ENCODE measurements at places on chromosomes 4 and X. TPM values are rescaled to one million over a fixed set of nuclear protein-coding genes. Genes with fewer than 3 reads are reported as not detected.

Gene SYN1
- not detected for total RNA-seq

Gene ETDA
- total RNA-seq, result not detected

Gene STBD1
- total RNA-seq, result 29.1 TPM

Gene ANK2
- 36.8 TPM for total RNA-seq

Gene FREM3
- 2.2 TPM for total RNA-seq

- DNase-seq, result no peak
Observed at GRCh38 chr4:76226418-76226817, 12.8 kb upstream of the SCARB2 start.

- DNase-seq, result no peak
Observed at GRCh38 chr4:173038192-173038896, 130.3 kb upstream of the GALNT7 start.

DNA sequence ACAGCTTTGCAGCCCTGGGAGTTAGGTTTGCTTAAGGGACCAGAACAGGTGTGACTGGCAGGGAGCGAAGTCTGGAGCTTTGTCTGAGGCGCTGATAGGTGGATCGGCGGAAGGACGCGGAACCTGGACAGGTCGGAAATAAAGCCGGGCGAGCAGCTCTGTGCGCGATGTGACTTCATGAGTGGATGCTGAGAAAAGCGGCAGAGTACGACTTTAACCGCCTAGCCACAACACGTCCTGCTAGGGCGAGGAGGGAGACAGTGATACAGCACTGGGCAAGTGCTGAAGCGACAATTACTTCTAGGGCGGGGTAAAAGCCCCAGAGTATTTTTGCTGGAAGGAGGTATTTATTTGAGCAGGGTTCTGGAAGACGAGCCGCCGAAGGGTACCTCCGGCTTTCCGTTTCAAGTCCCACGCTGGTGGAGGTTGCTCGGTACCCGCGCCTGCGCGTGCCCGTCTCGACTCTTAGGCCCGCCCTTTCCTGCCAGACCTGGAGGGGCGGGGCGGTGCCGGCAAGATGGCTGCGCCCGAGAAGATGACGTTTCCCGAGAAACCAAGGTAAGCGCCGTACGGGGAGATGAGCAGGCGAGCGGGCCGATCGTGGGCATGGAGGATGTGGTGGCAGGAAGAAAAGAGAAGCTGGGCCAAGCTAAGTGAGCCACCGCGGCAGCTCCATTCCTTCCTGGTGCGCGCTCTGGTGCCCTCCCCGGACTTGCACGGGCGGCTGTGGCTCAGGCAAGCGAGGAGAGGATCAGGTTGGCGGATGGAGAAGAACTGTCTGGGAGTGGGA, at the start of gene ZRSR2:
Gene ZRSR2, plus strand, starts transcription at position 506 of the 790 bp plus-strand sequence. Its CDS starts 12 bp downstream, at position 518.
- DNase-seq, result peak; percentile 85

DNA sequence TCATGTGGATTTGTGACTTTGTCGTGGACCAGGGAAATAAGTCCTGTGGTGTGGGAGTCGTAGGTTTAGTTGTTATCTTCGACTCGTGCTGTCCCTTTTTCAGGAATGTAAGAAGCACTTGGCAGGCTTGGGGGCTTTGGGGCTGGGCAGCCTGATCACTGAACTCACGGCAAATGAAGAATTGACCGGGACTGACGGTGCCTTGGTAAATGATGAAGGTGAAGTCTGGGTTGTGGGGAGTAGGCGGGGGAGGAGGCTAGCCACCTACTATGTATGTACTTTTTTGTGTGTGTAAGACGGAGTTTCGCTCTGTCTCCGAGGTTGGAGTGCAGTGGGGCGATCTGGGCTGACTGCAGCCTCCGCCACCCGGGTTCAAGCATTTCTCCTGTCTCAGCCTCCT, 1.2 kb downstream of the TAF1 start:
- no peak for DNase-seq

- peak; percentile 48 for DNase-seq
Observed at GRCh38 chr4:48315728-48316630, 25.4 kb upstream of the SLAIN2 start.

DNA sequence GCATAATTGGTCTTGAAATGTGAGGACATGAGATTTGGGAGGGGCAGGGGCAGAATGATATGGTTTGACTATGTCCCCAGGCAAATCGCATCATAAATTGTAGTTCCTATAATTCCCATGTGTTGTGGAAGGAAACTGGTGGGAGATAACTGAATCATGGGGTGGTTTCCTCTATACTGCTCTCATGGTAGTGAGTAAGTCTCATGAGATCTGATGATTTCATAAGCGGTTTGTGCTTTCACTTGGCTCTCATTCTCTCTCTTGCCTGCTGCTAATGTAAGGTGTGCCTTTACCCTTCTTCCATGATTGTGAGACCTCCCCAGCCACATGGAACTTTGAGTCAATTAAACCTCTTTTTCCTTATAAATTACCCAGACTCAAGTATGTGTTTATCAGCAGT, 2595.9 kb downstream of the PCDH7 start:
- DNase-seq, result no peak

DNA sequence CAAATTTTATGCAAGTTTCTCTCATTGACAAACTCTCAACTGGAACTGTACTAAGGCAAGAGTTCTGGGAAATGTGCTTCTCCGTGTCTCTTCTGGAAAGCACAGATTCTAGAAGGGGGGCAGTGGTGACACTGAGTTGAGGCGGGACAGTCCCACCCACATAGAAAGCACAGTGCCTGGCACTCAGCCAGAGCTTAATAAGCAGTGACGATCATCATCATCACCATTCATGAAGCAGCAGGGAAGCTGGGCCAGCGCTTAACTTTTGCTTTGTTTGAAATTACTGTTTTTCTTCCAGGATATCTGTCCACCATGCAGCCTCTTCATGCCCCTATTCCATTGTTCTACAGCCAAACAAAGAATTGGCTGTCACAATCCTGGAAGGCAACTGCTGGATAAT, 60.3 kb downstream of the BEND2 start:
- no peak for DNase-seq

DNA sequence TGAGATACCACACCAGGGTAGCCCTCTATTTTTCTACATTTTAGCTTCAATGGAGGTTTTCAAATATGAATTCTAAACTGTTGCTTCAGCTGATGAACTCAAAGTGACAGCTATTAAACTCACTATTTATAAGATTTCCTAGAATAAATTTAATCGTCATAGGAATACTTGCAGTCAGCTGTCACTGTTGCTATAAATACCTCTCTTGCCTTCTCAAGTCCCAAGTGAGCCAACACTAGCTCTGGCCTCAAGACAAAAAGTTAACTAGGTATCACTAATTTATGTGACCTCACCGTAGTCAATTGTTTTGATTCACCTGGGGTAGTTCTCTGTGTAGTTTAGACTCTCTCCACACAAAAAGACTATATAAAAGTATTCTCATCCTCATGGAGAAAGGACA, 34.3 kb upstream of the PROM1 start:
- DNase-seq, result no peak

GRCh38 chrX:46866726-46867125, 29.9 kb downstream of the RP2 start:
- no peak for DNase-seq

DNA sequence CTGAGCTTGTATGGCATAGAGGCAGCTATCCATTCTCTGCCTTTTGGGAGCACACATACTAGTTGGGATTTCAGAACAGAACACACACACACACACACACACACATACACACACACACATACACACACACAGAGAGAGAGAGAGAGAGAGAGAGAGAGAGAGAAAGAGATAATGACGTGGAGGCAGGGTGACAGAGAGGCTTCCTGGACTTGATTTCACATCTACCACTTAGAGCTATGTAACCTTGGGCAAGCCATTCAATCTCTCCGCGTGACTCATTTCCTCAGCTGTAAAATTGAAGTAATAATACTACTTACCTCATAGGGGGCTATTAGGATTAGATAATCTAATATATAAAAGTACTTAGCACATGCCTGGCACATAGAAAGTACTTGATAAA, 12.3 kb upstream of the GRIA3 start:
- no peak for DNase-seq

- DNase-seq, result no peak
Observed at GRCh38 chr4:162732876-162733275, 433.8 kb downstream of the NAF1 start.
